Upper lobe of right lung (tissue), 1 donor: ENCODE measurements at places on chromosomes 6 and 20. TPM values are rescaled to one million over a fixed set of nuclear protein-coding genes. Genes with fewer than 3 reads are reported as not detected.

PLCB4 gene
- 7.9 TPM for total RNA-seq

SLC17A2 gene
- total RNA-seq = not detected

HCRTR2 gene
- total RNA-seq = not detected

MEI4 gene
- not detected for total RNA-seq

DNA sequence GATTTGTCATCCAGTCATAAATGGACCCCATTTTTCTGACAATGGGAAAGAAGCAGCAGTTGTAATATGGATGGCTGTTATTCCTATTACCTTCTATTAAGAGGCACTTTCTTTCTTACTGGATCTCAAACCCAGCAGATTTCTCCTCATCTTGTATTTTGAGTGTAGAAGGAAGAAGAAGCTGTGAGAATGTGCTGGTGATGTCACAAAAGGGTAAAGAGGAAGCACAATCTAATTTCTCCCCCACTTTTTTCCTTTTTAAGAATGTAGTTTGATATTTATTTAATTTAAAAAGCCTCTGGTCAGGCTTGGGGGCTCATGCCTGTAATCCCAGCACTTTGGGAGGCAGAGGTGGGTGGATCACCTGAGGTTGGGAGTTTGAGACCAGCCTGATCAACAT lies 100.0 kb upstream of the JARID2 start:
- H3K36me3 ChIP-seq = no peaks in the 10 kb centered on the region
- no peaks in the 10 kb centered on the region for H3K4me1 ChIP-seq
- H3K27me3 ChIP-seq = no peaks in the 10 kb centered on the region
- no peak for DNase-seq
- H3K4me3 ChIP-seq = no peak overlapping the region

DNA sequence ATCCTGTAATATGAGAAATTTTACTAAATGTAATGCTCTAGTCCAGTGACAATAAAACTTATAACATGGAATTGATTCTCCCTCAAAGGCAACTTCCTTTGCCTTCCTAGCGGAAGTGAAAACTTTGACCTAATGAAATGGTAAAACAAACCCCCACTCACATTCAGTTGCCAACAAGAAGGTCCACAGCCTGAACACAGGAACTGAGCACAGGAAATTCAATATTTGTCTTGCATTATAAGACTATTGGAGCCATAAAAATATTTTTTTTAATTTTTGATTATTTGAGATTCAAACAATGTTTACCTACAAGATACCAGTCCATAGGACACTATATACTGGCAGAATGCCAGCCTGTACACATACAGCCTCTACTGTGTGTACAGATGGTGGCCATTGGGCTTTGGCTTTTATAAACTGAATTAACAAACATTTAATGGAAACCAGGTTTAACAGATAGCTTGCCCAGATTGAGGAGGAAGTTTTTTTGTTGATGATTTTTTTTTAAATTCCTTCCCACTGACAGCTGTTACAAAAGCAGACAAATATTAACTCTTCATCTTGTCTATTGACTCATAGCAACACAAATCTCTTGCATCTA lies 481.5 kb upstream of the JAG1 start:
- H3K27ac ChIP-seq = no peak overlapping the region
- no peaks in the 10 kb centered on the region for H3K36me3 ChIP-seq
- H3K4me1 ChIP-seq = no peaks in the 10 kb centered on the region
- no peak for DNase-seq
- H3K4me3 ChIP-seq = no peak overlapping the region

DNA sequence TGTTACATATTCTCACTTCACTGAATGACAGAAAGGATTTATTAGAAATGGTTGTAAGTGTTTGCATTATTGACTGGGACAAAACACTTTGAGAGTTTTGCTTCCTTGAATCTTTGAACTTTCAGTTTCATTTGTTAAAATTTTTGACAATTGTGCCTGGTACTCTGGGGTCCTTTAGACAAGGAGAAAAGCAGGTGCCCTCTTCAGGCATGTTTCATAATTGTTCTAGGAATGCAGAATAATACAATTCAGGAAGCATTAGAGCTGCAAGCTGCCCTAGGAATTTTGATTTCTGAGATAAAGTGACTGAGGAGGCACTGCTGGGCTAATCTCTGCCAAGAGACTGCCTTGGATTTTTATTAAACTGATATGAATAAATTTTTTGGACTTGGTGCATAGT lies 49.7 kb downstream of the TOP1 start:
- H3K4me1 ChIP-seq = peaks cover 42% of the 10 kb centered on the region
- H3K36me3 ChIP-seq = peaks cover 61% of the 10 kb centered on the region
- H3K4me3 ChIP-seq = no peak overlapping the region
- no peaks in the 10 kb centered on the region for H3K27me3 ChIP-seq
- H3K27ac ChIP-seq = peak overlapping the region; percentile 20
- no peak for DNase-seq
